Activated CD4-positive, alpha-beta T cell treated with anti-CD3 and anti-CD28 coated beads, Interleukin-10, Interleukin-2, amounts not matched to agents 100 ng/mL and 50 ng/mL, durations not matched to agents 16 hours and 8 hours (primary cell): ENCODE measurements at places on chromosomes 5 and 9.

DNA sequence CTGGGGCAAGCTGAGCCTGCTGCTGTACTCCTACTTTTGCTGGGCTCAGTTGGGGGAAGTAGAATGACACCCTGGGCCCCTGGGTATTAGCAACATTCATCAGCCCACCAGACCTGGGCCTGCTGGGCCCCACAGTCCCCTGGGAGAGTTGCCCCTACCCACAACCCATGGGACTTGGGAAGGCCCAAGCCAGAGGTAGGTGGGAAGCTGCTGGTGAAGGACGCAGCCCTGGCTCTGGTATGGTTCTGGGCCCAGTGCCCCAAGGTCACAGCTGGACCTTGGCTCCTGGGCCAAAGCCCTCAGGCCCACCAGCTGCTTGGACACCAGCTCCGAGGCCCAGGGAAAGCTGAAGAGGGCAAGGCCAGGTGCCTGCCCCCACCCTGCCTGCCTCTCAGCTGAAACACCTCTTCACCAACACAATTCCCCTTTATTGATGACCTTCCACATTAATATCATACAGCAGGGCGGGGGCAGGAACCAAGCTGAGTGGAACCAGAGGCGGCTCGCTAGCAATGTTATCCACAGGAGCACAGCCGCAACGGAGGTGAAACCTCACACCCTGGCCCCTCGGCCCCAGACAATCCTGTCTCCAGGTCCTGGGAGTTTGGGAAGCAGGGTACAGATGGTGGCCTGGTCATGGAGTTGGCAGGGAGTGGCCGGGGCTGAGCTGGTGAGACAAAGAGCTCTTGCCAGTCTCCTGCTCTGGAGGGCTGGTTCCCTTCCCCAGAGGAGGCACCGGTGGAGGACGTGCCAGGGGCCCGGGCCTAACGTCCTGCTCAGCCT, 13.7 kb downstream of the DOLPP1 start:
- no peak for DNase-seq

- no peak for DNase-seq
Observed at GRCh38 chr5:555058-555623, 30.9 kb upstream of the SLC9A3 start.

GRCh38 chr5:169139480-169140050, 161.4 kb downstream of the SLIT3 start:
- no peak for DNase-seq

DNA sequence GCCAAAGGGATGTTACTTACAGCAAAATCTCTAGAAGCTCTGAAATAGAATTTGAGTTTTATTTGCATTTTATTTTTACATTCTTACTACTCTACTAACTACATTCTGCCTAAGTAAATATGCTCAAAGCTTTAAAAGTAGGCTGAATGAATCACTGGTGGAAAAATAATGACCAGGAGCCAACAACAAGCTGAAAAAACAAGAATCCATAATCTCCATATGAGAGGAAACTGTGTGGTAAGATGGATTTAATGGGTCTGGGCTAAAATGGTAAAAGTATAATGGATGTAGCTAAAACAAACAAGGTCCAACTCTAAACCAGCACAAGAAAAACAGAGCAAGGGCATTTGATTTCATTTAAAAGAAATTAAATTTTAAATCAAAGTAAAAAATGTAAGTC, 525.8 kb upstream of the FTMT start:
- DNase-seq: no peak

- DNase-seq: peak; percentile 50
Observed at GRCh38 chr5:146426853-146427618, 20.1 kb upstream of the TCERG1 start.

DNA sequence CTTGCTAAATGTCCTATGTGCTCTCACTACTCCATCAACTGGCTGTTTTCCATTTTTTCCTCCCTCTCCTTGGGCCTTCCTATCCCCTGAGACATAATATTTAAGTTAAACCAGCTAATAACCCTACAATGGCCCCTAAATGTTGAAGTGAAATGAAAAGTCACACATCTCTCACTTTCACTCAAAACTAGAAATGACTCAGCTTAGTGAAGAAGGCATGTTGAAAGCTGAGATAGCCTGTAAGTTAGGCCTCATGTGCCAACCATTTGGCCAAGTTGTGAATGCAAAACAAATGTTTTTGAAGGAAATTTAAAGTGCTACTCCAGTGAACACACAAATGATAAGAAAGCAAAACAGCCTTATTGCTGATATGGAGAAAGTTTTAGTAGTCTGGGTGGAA, 48.8 kb upstream of the CDH10 start:
- DNase-seq: peak; percentile 18

- peak; percentile 93 for DNase-seq
Observed at GRCh38 chr9:126471084-126471624, 142.6 kb upstream of the LMX1B start.

DNA sequence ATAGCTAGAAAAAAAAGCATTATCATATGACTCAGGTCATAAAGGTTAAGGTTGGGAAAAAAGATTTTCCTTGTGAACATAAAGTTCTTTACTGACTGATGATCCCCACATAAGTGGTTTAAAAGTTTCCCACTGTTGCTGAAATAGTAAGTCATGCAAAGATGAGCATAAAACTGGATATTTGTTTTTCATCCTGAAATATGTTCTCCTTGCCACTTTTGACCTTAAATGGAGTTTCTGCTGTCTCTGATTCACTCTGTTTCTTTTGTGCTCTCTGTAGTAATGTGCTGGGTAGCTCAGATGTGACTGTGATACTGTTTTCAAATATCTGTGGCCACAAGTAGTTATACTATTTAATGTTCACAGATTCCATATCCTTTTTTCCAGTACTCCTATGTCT, 162.5 kb upstream of the GAS1 start:
- DNase-seq: no peak

DNA sequence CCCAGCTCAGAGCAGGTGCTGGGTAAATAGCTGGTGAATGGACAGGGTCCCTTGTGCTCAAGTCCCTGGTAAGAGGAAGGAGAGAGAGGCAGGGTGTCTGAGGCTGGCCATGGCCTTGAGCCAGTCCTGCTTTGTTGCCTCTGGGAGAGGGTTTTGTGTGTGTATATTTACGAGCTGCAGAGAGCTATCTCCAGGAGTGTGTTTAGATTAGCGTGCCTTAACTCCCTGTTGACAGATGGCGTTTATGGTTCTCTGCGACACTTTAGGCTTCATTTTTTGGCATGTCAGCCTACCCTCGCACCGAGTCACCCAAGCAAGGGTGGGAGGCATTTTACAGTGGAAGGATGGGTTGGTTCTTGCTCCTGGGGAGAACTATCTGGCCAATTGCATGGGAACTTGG, 22.2 kb downstream of the HMCN2 start:
- no peak for DNase-seq

GRCh38 chr9:17519761-17520160, 59.1 kb upstream of the SH3GL2 start:
- DNase-seq: no peak

GRCh38 chr9:78239506-78239905, 3.6 kb downstream of the CEP78 start:
- no peak for DNase-seq

DNA sequence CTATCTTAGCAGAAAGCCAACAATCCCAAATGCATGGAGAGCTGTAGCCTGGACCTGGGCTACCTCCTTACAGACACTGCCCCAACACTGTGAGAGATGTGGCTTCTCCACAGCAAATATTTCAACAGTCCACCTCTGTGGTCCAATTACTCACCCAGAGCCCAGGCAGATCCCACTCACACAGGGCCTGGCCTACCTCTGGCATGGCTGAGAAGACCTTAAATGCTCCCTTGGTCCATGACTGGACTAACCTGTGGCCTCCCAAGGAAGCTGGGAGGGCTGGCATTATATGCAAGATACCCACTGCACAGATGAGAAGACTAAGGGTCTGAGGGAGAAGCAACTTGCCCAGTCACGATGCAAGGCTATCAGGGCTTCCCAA, 22.8 kb upstream of the SLC25A51 start:
- no peak for DNase-seq

GRCh38 chr5:102971676-102972293, 148.2 kb downstream of the GIN1 start:
- DNase-seq: peak; percentile 11

- DNase-seq: no peak
Observed at GRCh38 chr9:111186021-111186530, 143.9 kb downstream of the OR2K2 start.

DNA sequence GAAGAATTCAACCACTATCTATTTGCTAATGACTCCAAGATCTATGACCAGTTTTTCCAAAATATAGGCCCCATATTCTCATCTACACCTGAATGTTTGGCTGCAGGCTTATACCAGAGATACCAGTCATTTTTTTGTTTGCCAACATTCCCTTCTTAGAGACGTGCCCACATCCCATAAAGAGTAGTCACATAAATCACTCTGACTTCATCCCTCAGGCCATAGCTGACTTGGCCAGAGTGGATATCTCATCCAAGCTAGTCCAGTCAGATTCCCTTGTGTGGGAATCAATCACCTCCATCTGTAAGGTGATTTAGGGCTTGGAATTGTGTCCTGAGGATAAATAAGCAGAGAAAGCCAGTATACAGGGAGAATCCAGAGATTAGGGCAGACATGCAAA, 124.3 kb upstream of the SLC24A2 start:
- DNase-seq: no peak

GRCh38 chr5:149030838-149031397, 31.9 kb downstream of the SH3TC2 start:
- no peak for DNase-seq

GRCh38 chr9:83588256-83588655, 34.7 kb upstream of the IDNK start:
- no peak for DNase-seq

- DNase-seq: no peak
Observed at GRCh38 chr9:86703346-86703745, 244.0 kb downstream of the GAS1 start.

- peak; percentile 4 for DNase-seq
Observed at GRCh38 chr5:131810510-131811249, 13.9 kb upstream of the FNIP1 start.

DNA sequence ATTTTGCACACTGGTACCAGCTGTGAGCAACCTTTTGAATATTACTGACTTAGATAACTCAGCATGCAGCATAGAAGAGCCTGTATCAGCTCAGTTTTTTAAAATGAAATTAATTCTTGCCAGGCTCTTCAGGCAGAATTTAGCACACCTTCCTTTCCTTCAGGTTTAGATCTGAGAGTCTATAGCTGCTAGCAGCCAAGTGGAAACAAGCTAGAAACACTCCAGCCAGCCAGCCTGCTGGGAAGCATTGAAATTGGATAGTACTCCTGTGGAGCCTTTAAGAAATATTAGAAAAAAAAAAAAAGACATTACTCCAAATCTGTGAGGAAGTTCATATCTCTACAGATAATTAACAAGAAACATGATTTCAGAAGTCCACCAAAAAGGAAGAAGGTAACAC, 812.2 kb downstream of the DTWD2 start:
- DNase-seq: no peak

DNA sequence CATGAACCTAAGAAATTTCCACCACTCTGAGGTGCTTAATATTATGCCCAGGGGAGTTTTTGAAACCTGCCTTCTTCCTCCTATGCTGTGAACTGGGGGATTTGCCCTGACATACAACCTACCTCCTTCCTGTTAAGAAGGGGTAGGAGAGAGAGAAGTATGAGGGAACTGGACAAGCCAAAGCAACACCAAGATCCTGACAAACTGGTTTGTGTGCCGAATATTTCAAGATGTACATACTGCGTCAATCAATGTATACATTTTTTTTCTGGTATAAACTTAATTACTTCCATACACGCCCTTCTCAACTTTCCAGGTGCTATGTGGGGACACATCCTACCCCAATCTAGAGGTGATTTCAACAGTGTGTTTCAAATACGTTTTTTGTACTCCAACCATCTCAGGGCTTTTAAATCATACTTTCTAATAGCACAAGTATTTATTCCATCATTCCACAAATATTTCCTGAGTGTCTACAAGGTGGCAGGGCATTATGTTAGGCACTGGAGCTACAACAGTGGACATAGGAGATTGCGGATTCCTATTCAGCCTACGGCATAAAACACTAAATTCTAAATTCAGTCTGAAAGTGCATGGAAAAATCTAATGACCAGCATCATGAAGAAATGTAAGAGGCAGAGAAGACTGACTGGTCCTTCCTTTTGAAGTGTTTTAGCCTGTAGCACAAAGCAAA, 70.1 kb upstream of the IFNK start:
- no peak for DNase-seq
